ENCODE measurements at places on chromosomes 12 and 14.
A peak's percentile ranks its signal among the peaks of the same experiment; 100 is the strongest.

- no peak for ATAC-seq
Observed at GRCh38 chr14:83129496-83129895, 1595.8 kb upstream of the SEL1L start.

DNA sequence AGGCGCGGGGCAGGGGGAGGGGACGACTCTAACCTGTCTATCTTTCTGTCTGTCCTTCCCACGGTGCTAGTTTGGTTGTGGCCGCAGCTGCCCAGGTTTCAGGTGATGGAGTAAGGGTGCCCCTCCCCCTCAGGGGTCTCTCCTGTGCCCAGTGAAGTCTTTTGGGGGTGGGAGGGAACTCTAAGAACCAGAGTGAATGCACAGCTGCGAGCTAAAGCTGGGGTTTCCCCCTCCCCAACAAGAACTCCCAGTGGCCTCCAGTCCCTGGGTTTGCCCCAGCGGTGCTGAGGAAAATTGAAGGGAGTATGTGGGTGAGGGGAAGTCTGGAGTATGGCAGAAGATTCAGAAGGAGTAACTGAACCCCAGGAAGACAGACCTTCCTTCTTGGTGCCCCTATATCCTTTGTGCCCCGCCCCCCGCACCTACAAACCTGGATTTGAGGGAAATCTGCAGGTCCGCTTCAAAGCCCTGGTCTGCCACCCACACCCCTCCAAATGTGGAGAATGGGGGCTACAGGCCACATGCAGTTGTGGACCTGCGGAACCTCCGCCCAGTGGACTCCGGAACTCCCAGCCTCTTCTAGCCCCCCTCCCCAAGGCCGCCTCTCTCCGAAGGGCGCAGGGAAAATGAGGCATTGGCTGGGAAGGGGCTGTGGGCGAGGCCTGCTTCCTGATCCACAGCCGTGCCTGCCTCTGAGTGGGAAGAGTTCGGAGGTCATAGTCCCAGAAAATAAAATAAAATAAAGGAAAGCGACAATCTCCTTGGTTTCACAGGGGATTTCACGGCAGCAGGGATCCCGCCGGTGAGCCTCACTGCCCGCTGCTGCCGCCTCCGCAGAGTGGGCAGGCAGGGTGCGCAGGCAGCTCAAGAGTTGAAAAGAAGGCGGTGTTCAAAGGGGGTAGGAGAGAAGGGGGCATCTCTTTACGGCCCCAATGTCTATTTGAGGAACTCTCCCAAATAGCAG is 3.4 kb upstream of the HOXC9 start:
- no peak for ATAC-seq

GRCh38 chr12:79690638-79691510 is at the start of gene PAWR:
Gene PAWR (minus strand): TSS chr12:79690964. CDS start chr12:79690244, 720 bp downstream.
- peak; percentile 85 for ATAC-seq

- ATAC-seq, result peak; percentile 41
Observed at GRCh38 chr12:98456576-98457573, 58.5 kb upstream of the TMPO start.
